ENCODE measurements at places on chromosomes 1 and 21.

GRCh38 chr1:16393570-16394521, 26.8 kb downstream of the SZRD1 start:
- no peak for DNase-seq

DNA sequence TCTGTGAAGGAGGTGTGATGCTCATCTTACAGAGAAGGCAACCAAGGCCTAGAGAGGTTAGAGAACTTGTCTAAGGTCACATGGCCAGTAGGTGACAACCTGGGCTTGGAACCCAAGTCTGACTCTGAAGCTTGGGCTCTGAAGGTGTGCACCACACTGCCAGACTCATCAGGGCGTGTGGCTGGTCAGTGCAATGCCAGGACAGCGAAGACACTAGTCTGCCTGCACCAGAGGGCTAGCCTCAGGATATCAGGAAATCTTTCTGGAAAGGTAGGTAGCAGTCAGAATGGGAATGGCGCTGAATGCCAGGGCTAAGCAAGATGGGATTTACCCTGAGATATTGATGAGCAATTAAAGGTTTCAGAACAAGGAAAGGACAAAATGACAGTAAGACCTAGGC, 34.9 kb downstream of the ELK4 start:
- no peak for DNase-seq

DNA sequence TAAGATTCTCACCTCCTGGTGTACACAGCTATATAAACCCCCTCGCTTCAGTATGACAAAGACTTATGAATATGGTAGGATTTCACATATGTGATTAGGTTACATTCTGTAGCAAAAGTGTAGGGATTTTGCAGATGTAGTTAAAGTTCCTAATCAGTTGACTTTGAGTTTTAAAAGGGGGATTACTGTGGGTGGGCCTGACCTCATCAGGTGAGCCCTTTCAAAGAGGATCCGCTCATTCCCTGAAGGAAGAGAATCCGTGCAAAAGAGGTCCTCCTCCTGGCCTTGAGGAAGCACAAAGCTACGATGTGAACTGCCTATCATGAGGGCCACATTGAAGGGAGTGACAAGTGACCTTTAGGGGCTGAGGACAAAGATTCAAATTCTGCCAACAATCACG, 30.6 kb upstream of the KAZN start:
- DNase-seq, result no peak

GRCh38 chr1:21302747-21303715, 12.8 kb upstream of the ECE1 start:
- peak; percentile 67 for DNase-seq

- DNase-seq, result no peak
Measured at GRCh38 chr1:11342621-11343032, 69.6 kb downstream of the UBIAD1 start.

- no peak for DNase-seq
Measured at GRCh38 chr21:39385299-39386145, 36.6 kb upstream of the HMGN1 start.

DNA sequence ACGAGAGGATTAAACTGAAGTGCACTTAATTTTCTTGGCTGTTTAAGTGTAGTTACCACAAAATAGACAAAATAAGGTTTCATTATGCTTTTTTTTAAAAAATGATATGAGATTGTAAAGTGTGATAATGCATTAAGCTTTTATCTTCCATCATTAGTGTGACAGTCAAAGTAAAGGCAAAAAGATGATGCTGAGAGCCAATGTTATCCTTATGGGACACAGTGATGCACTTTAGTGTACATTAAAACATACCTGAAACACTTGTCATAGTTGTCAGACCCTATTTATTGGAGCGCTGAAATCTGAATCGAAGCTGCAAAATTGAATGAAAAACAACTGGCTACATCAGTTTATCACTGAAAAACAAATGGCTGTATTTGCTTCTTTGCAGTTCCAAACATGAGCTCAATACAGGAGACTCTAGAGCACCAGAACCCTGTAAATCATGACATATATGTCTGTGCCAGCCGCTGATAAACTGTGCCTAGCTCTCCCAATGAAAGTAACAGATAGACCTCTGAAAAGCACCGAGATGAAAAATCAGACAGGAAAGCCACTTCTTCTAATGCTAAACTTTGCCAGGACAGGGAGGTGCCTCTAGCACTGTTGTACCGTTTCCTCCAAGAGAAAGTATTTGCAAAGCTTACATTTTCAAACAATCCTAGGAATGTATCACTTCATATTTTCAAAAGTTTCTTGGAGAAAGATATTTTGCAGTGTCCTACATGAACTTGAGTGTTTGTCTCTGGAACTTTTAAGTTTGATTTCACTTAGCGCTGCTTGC, 120.7 kb upstream of the TMPRSS15 start:
- DNase-seq, result no peak

- no peak for DNase-seq
Measured at GRCh38 chr1:119472819-119473175, 34.2 kb upstream of the HSD3B1 start.

DNA sequence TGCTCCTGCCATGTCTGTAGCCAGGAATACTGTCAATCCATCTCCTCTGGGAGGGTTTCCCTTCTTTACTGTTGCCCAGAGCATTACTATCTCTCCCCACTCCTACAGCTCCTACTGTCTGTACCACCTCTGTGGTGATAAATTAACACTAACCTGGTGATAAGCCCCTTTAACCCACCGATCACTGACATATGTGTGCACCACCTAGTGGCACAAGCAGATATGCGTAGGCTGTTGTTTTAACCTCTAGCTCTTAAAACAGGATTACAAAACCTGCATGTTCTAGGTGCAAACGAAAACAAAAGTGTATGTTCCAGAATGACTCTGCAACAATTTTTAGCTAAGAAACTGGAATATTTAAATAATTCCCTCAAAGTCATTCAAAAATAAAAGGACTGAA, 93.9 kb upstream of the BEND5 start:
- DNase-seq, result peak; percentile 18

- DNase-seq, result no peak
Measured at GRCh38 chr1:1562556-1563195, 12.0 kb downstream of the SSU72 start.

GRCh38 chr1:167276969-167277368, 56.3 kb downstream of the POU2F1 start:
- no peak for DNase-seq

- DNase-seq, result no peak
Measured at GRCh38 chr1:33921281-33921680, 57.4 kb downstream of the HMGB4 start.

DNA sequence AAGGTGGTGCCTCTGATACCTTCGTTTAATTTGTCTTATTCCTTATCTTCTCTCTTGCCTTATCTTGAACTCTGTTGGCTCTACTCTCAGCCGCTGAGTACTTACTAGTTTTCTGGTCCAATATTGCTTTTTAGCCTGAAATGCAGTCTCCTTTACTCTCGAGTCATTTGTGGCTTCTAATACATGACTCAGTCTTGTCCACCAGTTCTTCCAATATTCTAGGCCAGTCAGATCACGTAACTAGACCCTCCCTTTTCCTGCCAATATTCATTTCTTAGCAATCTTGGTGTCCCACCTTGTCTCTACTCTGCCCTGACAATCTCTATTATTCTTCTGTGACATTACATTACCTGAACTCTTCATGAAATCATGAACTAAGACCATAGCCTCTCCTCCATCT, 555.8 kb downstream of the DPYD start:
- peak; percentile 35 for DNase-seq

GRCh38 chr1:30286241-30286987, 437.0 kb downstream of the MATN1 start:
- DNase-seq, result peak; percentile 4

DNA sequence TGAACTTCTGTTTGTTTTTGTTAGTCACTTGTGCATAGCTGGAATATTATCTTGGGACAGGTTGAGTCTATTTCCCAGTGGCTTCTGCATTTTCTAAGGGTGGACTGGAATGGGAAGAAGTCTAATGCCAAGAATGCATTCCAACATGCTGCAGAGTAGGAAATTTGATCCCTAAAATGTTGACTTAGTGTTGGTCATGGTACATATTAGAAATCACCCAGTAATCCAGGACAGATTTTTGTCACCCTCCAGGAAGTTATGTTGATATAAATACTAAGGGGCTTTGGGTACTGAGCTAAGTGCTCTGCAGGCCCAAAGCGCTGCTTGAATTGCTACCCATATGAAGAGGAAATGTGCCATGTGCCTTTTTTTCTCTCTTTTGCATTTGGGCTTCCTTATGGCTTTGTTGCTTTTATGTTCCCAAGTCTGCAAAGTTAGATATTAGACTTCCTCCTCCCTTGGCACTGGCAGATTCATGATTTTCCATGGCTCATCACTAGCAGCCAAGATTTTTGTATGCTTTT, 10.0 kb downstream of the ARID1A start:
- peak; percentile 91 for DNase-seq

- no peak for DNase-seq
Measured at GRCh38 chr1:26317612-26318337, at the start of gene CD52. TSS of gene CD52 (plus strand) at chr1:26317958. CDS start at chr1:26318018, 60 bp downstream.

GRCh38 chr21:43664358-43664757, 5.0 kb downstream of the RRP1B start:
- DNase-seq, result no peak

GRCh38 chr1:162677607-162678371, 45.5 kb downstream of the DDR2 start:
- no peak for DNase-seq

GRCh38 chr1:9314111-9314510, 21.4 kb downstream of the SPSB1 start:
- DNase-seq, result no peak

DNA sequence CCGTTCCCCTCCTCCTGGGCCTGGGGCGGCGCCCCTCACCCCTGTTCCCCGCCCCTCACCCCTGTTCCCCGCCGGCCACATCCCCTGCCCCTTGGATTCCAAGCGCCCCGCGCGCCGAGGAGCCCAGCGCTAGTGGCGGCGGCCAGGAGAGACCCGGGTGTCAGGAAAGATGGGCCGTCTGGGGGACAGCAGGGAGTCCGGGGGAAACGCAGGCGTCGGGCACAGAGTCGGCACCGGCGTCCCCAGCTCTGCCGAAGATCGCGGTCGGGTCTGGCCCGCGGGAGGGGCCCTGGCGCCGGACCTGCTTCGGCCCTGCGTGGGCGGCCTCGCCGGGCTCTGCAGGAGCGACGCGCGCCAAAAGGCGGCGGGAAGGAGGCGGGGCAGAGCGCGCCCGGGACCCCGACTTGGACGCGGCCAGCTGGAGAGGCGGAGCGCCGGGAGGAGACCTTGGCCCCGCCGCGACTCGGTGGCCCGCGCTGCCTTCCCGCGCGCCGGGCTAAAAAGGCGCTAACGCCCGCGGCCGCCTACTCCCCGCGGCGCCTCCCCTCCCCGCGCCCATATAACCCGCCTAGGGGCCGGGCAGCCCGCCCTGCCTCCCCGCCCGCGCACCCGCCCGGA, at the start of gene TP73:
Gene TP73 (plus strand): TSS at position 587 of the 618 bp plus-strand sequence. CDS start 29,850 bp downstream, outside the sequence.
- DNase-seq, result no peak

GRCh38 chr1:182656842-182657397, 27.5 kb downstream of the RGS8 start:
- no peak for DNase-seq

DNA sequence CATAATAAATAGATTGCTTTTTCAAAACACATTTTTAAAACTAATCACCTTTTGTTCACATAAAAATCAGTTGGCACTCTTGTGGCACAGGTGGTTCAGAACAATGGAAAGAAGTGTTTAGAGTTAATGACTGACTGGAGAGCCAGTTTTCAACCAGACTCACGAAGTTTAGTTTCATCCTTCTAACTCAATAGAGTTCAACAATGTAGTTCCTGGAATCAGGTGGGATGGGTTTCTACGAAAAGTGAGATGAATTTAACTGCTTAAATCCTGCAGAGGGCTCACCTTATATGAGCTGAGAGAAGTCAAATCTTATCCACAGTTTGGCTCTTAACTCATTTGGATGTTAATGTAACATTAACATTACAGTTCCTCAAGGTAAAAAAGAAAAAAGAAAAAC, 116.5 kb downstream of the SMYD2 start:
- DNase-seq, result no peak

- DNase-seq, result no peak
Measured at GRCh38 chr1:185250063-185250462, 67.0 kb downstream of the IVNS1ABP start.

- DNase-seq, result peak; percentile 17
Measured at GRCh38 chr1:49229555-49229954, 452.9 kb upstream of the BEND5 start.

DNA sequence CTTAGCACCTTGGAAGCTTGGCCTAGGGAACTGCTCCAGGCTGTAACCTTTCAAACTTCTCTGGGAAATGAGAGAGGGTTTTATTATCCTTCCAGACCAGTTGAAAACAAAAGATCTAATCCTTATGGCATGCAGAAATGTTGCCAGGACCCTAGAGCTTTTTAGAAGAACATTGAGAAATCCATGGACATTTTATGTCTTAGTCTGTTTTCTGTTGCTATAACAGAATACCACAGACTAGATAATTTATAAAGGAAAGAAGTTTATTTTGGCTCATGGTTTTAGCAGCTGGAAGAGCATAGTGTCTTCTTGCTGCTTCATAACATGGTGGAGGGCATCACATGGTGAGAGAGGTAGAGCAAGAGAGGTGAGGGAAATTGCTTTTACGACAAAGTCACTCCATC, 25.8 kb downstream of the OSBPL9 start:
- DNase-seq, result peak; percentile 15

- DNase-seq, result no peak
Measured at GRCh38 chr21:38506661-38507281, 8.5 kb upstream of the ERG start.

DNA sequence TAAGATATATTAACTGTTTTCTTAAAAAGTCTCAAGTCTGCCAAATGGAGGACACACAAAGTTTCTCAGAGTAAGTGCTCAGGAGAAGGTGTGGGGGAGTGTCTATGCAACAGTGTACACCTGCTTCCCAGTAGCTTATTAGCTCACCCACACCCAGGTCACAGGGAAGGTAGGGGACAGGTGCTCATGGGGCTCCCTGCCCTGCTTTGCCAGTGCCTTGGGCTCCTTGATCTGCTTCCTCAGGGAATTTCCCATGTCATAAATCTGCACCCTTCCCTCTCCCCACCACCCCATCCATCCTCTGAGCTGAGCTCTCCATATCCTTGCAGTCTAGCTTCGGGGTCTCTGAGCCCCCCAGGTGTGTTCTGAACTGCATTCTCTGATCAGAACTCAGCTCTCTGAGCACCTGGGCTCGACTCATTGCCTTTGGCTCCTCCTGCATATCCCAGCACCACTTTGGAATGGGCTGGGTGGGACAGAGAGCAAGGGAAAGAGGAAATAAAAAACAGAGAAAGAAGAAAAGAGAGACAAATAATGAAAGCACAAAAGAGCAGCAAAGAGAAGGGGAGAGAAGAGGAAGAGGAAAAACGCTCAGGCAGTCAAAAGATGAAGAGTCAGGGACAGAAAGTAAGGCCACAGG, 87.0 kb upstream of the ATP1B1 start:
- DNase-seq, result no peak

DNA sequence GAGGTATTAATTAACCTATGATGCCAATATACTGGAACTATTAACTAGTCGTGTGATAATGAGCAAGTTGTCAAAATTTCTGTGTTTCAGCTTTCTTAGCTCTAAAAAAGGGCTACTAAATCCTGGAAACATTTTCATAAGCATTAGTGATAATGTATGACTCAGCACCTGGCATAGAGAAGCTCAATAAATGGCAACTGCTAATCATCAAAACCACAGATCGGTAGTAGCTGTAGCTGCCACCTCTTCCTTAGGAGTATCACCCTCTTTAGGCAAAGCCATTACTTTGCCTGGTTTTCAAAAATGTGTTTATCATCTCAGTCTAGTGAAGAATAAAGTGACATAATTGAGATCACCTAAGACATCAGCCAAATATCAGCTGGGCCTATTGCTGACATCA, 75.5 kb downstream of the TPR start:
- DNase-seq, result no peak

- DNase-seq, result no peak
Measured at GRCh38 chr1:242412921-242413320, 111.6 kb downstream of the PLD5 start.

Data from HT1080 (cell line).